ENCODE measurements at places on chromosomes 6 and 20.
A peak's percentile ranks its signal among the peaks of the same experiment; 100 is the strongest.

GRCh38 chr6:71908162-71908765 lies 21.9 kb downstream of the RIMS1 start:
- DNase-seq = no peak

DNA sequence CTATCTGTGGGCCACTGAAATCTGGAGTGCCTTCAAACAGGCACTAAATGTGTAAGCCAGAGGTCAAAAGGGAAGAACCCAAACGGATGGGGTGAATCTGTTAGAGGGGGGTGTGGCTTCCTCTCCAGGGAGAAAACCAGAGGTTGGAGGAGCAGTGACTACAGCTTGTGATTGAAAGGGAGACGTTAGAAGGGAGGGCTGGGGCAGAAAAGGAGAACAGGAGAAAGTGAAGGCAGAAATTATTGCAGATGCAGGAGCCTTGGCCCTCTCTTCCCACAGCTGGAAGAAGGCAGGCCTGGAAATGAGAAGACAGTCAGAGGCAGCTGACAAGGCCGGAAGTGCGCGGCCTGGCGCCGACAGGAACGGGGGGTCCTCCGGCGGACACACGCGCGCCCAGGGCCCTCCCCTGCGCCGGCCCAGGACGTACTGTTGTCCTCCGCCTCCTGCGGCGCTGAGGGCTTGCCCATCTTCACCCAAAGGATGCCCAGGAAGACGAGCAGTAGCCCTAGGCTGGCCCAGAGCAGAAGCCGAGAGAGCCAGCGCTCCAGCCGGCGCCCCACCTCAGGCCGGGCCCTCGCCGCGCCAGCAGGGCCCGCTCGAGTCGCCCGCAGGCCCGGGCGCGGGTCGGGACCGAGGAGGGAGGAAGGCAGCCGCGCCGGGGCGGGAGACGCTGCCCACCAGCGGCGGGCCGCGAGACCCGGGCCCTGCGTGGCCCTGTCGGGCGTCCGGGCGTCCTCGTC lies 806 bp downstream of the LEMD2 start:
- peak; percentile 72 for DNase-seq

GRCh38 chr6:168096271-168096764 lies 17.3 kb upstream of the FRMD1 start:
- no peak for DNase-seq

DNA sequence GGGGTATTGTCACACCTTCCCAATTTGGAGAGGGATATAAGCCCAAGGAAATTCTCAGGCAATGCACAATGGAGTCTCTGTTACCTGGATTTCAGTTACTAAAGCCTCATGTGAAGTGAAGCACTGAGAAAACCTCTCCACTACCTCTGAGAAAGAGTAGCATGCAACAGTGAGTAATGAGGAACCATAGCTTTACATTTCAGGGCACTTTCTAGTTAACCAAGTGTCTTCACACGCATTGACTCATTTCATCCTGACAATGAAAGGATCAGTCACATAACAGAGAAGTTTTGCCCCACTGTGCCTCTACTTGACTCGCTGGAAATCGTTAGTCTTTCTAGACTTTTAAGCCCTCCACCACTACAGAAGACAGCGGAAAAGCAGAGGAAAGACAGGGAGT lies 86.2 kb upstream of the ARID1B start:
- DNase-seq = no peak

DNA sequence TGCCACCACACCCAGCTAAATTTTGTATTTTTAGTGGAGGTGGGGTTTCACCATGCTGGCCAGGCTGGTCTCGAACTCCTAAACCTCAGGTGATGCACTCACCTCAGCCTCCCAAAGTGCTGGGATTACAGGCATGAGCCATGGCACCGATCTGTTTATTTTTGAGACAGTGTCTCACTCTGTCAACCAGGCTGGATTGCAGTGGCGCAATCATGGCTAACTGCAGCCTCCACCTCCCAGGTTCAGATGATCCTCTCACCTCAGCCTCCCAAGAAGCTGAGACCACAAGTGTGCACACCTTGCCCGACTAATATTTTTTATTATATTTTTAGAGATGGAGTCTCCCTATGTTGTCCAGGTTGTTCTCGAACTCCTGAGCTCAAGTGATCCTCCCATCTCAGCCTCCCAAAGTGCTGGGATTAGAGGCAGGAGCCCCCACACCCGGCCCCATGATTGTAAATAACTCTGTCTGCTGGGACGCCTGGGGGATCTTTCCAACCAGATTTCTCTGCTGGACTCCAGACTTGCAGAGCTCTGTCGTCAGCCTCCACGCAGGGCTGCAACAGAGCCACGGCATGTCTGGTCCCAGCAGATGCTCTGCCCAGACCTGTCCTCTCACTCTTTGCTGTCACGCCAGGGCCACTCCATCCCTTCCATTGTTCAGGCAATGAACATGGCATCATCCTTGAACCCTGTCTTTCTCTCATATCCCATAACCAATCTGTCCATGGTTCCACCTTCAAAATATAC lies 25.3 kb downstream of the SYNJ2 start:
- no peak for DNase-seq

GRCh38 chr20:1950836-1951235 lies 43.0 kb downstream of the PDYN start:
- no peak for DNase-seq

DNA sequence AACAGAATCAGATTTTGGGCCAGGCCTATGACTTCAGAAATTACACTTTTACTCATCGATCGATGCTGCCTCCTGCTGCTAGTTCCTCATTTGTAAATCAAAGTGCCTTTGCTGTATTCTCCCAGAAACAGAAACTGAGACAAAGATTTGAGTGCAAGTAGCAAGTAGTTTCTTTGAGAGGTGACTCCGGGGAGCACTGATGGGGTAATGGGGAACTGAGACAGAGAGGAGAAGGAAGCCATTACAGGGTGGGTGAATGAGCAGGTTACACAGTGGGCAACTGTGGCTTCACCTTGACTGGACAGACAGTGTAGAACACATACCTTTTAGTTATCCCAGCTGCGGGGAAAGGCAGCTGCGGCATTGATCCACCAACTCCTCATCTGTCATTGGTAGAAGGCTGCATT lies 9.7 kb upstream of the CD40 start:
- no peak for DNase-seq

GRCh38 chr6:122075084-122075838 lies 324.2 kb upstream of the HSF2 start:
- DNase-seq = no peak
